ENCODE measurements at places on chromosomes 16 and 17.

- peak; percentile 37 for DNase-seq
These were observed 41.0 kb upstream of the SREBF1 start for GRCh38 chr17:17877529-17878358.

DNA sequence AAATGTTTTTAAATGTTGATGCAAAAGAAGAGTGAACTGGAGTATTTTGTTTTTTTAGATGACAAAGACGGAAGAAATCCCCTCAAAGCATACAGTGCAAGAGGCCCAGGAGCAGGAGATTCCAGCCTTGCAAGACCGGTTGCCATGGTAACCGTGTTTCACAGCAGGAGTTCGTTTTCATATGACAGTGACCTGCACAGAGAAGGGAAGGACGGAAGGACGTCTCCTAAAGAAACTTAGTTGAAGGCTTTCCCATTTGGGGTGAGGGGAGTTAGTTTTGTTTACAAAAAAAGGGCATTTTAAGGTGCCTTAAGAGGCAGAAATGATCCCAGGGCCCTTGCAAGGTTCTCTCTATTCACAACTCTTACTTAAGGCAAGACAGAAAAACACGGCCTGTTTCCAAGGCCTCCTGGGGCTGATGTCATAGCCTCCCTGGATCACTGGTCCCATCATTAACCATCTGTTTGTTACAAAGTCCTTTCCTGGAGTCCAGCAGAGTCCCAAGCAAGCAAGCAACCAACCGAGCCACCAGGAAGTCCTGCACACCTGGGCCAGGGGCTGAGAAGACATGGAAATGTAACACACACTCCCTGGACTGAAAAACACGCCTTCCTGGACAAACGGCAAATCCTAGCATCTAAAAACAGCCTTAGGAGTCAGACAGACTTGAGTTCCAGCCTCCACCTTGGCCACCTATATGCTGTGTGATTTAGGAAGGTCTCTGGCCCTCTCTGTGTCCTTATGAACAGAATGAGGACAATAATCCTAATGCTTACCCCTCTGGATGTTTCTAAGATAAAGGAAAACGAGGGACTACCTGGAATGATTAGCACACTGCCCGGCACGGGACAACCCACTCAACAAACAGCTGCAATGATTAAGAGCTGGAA lies 30.3 kb upstream of the RPH3AL start:
- peak; percentile 72 for DNase-seq

DNA sequence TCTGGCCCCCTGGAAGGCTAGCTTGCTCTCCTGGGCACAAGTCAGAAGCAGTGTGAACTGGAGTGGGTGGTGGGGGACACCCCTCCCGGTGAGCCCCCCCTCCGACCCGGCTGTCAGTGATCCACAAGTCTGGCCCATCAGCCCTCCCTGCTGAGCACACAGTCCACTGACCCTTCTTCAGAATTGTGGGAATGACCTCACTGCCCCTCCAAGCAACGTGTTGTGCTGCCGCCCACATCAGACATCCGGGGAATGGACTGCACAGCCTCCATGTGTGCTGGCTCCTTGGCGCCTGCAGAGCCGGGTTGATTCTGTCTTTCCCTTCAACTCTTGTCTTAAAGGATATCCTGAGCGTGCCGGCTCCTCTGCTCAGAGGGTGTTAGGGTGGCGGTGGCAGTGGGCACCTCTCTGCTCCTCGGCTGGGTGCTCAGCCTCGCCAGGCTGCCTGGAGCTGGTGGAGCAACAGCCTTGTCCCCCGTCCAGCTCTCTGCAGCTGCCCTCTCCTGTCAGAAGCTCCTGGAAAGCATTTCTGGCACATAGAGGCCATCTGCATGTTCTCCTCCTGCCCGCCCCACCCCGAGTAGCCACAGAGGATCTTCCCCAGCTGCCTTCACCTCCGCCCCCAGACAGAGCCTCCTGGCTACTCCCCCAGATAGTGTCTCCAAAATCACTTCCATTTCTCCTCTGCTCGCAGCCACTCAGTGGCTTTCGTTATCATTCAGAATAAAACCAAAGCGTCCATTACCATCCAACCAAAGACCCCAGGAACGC lies 19.8 kb downstream of the NPTX1 start:
- DNase-seq = no peak

DNA sequence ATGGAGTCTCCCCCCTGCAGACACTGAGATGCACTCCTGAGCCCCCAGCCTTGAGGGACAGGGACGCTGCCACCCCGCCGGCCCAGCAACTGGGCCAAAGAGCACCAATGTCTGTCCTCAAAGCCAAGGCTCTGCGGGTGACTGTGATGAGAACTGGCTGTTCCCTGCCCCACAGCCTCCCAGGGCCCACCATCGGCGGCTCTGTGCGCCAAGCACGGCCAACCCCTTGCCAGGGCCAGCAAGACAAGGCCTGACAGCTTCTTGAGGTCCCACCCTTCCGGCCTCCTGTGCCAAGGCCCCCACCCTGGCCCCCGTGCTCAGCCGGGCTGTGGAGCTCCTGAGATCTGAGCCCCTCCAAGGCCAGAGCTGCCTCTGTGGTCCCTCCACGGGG lies 34.2 kb upstream of the PABPN1L start:
- DNase-seq = no peak

DNA sequence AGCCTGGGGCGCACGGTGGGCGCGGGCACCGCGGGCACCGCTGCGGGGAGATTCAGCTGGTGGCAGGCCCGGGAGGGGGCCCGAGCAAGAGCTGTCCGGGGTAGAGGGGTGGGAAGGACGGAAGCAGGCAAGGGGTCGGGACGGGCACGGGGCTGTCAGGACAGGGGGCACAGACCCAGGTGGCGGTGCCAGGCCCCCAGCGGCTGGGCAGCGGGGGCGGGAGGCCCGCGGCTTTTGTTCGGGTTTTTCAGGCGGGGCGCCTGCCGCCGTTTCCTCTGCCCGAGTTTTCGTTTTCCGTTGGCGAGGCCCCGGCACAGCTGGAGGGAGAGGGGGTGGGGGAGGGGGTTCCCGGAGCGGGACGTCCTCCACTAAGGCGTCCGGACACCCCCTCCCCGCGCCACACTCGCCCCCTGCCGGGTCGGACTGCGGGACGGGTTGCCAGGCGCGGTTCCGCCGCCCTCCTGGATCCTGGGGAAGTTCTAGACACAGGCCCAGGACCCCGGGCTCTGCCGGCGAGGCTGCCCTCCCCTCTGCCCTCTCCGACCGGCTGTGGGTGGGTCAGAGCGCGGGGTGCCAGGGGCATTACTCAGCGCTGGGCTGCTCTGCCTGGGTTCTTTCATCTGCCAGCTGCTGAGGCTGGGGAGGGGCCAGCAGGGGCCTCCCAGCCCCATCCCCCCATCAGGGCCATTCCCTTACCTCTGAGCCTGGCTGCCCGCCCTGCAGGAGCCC lies 543 bp downstream of the ARHGAP23 start:
- DNase-seq = peak; percentile 50

DNA sequence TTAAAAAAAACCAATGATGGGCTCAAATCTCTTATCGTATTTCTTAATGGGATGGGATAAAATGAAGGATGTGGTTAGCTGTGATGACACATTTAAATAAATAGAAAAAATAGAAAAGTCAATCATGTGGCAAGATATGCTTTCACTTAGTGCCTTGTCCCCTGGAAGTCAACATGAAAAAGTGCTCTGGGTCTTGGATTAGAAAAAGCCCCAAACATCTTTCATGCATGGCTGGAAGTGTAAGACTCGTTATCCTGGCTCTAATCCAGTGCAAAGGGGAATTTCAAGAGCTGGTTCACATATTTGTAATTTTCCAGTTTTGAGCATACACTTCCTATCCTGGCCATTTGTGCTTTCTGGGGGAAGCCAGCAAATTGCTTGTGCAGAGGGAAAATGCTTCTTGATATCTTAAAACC lies 160.9 kb downstream of the MAP2K6 start:
- no peak for DNase-seq

GRCh38 chr16:77987810-77988209 lies 34.5 kb upstream of the CLEC3A start:
- no peak for DNase-seq

- no peak for DNase-seq
These were observed 28.1 kb upstream of the HNF1B start for GRCh38 chr17:37772982-37773381.

GRCh38 chr17:64732336-64733006 lies 70.4 kb upstream of the SMURF2 start:
- DNase-seq = no peak

- no peak for DNase-seq
These were observed 801 bp downstream of the VPS35 start for GRCh38 chr16:46688101-46688653.

GRCh38 chr17:64171041-64171440 lies 41.1 kb upstream of the ERN1 start:
- no peak for DNase-seq

DNA sequence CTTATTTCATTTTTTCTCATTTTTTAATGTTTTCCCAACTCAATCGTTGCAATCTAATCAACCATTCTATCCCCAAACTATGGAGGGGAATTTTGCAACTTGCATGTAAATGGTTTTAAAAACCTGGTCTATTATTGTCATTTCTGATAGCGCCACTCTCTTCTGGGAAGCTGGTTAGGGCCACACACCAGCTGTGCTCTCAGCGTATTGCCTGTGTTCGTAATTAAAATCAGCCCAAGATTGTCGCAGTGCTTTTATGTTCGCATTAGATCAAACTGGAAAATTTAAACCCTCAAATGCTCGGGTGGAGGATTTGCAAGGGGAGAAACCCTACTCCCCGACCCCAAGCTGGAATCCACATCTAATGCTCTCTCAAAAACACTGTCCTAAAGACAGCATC lies 123.5 kb upstream of the CACNG5 start:
- no peak for DNase-seq

- no peak for DNase-seq
These were observed 23.4 kb downstream of the NME2 start for GRCh38 chr17:51189628-51190027.

DNA sequence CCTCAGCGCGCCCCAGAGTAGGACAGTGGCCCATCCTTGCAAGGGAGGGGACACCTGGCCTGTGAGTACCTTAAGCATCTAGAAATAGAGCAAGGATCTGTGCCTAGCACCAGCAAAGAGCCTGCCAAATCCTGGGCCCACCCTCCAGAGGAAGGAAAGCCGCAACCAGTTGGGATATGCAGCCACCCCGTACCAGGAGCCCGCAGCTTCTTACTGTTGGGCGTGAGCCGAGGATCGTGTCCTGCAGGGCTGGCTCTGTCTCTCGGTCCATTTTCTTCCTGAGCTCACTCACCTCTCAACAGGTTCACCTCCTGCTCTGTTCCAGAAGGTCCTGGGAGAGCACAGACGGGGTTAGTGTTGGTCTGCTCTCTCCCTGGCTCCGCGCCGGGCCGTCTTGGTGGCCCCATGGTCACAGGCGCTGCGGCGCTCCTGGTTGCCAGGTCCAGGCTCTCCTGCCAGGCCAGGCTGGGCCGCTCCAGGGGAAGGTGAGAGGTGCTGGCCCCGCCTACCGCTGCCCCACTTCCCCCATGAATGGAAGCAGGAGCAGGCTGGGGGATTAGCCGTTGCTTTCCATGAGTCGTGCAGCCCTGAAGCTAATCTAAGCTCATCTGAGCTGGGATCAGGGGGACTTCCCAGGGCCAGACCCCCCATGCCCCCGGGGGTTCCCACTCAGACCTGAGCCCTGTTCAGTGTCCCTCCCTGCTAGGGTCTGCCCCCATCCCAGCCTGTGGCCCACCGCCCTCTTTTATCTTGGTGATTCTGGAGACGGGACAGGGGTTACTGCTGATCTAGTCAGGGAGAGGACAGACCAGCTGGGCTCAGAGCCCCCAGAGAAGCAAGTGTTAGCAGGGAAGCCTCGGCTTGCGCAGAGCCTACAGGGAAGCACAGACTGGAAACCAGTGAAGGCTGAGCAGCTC lies 12.7 kb downstream of the ENDOV start:
- DNase-seq = no peak

GRCh38 chr17:50272711-50273653 lies 1.3 kb upstream of the TMEM92 start:
- DNase-seq = peak; percentile 93

DNA sequence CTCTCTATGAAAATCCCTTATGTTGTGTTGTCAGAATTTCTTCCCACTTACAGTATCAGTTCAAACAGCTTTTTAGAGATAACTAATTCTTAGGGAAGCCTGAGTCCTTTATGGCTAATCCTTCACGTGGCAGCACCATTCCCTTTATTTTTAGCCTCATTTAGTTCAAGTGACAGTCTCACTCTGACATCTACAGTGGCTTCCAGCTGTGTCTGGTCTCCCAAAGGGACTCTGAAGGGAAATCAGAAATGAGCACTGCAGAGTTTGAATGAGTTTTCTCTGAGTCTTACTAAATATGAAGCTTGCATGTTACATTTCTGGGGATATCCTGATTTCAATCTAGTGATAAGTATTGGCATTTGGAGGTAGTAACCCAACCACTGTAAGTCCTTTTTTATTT lies 1104.1 kb downstream of the CDH11 start:
- DNase-seq = no peak

- DNase-seq = no peak
These were observed 45.8 kb upstream of the ARHGAP17 start for GRCh38 chr16:25060920-25061319.

- DNase-seq = no peak
These were observed 71.2 kb upstream of the LGALS9 start for GRCh38 chr17:27559506-27560481.

- DNase-seq = no peak
These were observed 156.8 kb upstream of the CDH13 start for GRCh38 chr16:82470016-82470415.

DNA sequence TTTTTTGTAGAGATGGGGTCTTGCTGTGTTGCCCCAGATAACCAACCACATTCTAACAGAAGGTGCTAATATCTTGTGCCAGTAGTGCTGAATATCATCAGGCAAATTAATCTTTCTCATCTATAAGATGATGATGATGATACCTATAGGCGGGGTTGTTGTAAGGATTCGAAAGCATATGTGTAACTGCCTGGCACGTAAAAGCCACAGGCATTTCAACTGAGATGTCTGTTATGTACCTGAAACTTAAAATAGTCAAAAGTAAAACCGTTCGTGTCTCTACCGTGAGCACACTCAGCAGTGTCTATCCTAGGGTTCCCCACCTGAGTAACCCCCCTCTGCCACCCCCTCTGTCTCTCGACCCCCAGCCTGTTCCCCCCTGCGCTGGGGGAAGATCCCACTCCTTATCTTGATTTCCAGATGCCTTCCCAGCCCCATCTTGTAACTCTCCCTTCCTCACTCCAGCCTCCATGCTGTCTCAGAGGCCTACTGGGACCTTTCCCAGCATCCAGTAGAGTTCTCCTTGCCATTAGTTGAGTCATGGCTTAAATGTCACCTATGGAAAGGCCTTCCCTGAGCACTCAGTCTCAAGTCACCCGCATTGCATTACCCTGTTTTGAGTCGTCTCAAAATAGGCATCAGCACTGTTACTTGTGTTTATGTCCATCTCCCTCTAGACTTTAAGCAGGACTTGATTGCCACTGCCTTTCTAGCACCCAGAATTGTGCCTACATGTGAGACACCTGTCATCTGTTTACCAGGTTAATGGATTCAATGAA lies 34.1 kb downstream of the CDRT15 start:
- no peak for DNase-seq
